ENCODE measurements at places on chromosomes 6 and 20. TPM values are rescaled to one million over a fixed set of nuclear protein-coding genes. Genes with fewer than 3 reads are reported as not detected.

DNA sequence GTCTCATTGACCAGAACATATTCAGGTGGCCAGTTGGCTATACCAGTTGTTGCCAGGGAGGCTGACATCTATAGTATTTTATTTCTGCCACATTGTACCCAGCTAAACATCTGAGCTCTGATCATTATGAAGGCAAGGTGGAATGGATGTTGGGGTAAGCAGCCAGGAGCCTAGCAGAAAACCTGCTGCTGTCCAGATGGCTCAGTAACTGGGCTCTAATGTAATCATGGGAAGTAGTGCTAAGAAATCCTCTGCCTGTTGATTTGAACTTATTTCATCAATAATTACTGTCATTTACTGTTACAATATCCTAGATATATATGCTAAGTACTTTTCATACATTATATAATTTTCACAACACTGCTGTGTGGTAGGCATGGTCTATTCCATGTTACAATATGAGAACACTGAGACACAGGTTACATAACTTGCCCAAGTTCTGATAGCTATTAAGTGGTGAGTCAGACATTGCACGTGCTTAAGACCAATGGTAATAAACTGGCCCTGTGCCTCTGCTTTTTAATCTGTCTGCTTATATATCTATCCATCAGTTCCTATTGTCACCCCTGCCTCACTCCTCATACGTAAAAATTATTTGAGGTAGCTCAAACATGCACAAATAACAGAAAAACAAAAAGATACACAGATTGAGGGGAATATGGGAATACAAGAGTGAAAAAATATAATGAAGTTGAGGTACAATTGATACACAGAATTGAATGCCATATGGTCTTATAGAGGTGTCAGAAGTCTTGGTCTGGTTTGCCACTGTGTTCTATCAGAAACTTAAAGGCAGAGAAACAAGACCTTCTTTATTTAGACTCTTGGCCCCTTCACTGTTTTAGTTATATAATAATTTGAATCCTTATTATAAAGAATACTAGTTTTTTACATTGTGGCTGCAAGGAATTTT, 25.2 kb downstream of the TBPL1 start:
- no peak overlapping the region for H3K27ac ChIP-seq
- H3K4me1 ChIP-seq = no peaks in the 10 kb centered on the region
- no peaks in the 10 kb centered on the region for H3K36me3 ChIP-seq
- H3K4me3 ChIP-seq = no peak overlapping the region
- no peak for DNase-seq

DNA sequence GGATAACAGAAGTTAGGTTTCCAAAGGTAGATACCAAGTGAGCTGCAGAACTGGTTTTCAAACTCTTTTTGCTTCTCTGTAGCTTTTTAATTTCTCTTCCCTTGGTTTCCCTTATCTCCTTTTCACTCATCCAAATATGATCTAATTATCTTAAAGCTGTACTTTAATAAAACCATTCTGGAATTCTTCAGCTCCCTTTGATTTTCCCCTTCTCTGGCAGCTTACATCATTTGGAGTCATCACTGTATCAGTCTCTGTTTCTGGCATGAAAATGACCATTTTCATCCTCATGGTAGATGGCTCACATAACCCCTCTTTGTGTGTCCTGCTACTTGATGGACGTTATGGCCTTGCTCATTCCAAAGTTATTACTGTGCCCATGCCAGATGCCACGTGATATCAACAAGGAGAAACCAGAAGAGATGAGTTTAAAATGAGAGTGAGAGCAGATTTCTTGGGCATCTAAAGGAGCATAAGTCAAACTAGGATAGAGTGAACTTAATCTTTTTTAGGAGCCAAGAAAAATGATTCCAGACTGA, 620.2 kb downstream of the QKI start:
- no peak overlapping the region for H3K4me3 ChIP-seq
- no peaks in the 10 kb centered on the region for H3K4me1 ChIP-seq
- H3K27ac ChIP-seq = no peak overlapping the region
- H3K36me3 ChIP-seq = no peaks in the 10 kb centered on the region
- DNase-seq = no peak

DNA sequence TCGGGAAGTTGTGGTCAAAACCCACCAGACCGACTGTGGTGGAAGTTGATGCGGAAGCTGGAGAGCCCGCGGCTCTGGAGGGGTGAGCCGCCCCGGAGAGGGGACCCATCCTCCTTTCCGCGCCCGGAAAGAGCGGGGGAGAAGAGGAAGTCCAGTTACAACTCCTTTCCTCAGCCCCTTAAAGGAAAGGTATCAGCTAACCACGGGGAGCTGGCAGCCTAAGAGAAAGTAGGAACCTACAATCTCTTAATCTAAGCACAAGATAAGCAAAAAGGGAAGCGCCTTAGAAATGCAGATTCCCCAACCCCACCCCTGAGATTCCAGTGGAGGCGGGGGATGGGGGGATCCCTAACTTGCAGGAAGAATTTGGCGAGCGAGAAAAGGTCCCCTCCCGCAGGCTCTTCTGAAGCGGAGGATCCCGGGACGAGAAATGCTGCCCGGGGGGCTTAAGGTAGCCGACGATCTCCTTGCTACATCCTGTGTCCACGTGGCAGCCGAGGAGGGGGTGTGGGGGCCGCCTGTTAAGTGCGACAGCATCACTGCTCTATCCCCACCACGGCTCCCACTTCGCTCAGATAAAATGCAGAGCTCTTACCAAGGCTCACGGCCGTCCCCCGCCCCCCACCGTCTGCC, 87.5 kb downstream of the ZFP64 start:
- no peak for DNase-seq
- no peaks in the 10 kb centered on the region for H3K27me3 ChIP-seq
- H3K36me3 ChIP-seq = no peaks in the 10 kb centered on the region
- H3K4me3 ChIP-seq = no peak overlapping the region
- no peak overlapping the region for H3K27ac ChIP-seq

DNA sequence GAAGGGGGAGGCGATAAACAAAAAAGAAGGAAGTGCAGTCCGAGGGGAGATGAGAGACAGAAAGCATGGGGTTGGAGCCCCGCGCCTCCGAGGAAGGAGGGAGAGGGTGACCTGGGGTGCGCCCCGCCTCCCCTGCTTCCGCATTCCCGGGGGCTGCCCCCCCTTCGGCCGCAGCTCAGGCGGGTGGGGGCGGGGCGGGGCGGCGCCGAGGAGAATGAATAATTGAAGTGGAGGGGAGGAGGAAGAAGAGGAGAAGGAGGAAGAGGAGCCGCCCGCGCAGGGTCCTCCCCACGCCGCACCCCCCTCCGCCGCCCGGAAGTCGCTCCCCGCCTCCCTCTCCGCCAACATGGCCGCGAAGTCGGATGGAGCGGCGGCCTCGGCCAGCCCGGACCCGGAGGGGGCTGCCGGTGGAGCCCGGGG, at the start of gene XKR7:
Gene XKR7 (plus strand): TSS at position 322 of the 420 bp plus-strand sequence. CDS start 25 bp downstream, at position 347.
- no peak within 1 kb of the TSS for H3K27ac ChIP-seq
- H3K4me3 ChIP-seq = no peak within 1 kb of the TSS
- H3K36me3 ChIP-seq = no peaks in the 10 kb centered on the region
- peaks cover 4% of the 10 kb centered on the region for H3K4me1 ChIP-seq
- DNase-seq = no peak
- H3K27me3 ChIP-seq = peaks cover 9% of the 10 kb centered on the region

Gene SPO11
- polyA plus RNA-seq = not detected

- no peak overlapping the region for H3K27ac ChIP-seq
- DNase-seq = no peak
- no peaks in the 10 kb centered on the region for H3K4me1 ChIP-seq
- H3K36me3 ChIP-seq = peaks cover 20% of the 10 kb centered on the region
- no peak overlapping the region for H3K4me3 ChIP-seq
Measured at GRCh38 chr6:136576821-136577220, 26.6 kb upstream of the MAP7 start.

Gene PLN
- 0.22 TPM for polyA plus RNA-seq

DNA sequence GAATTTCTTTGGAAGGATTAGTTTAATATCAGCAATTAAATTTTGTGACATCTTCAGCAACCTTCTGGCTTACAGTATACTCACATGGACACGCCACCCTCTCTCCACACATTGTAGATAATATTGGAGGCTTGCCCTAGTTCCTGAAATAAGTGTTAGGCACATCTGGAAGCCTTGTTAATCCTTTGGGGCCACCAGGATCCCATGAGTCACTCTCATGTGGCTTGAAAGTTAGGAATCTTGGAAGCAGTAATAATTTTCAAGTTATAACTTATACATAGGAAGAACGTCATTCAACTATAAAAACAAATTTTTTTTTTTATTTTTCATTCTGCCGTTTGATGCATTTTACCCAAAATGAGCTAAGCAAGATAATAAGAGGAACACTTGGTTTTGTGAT, 20.5 kb downstream of the LAMA4 start:
- H3K4me1 ChIP-seq = no peaks in the 10 kb centered on the region
- no peaks in the 10 kb centered on the region for H3K27me3 ChIP-seq
- no peaks in the 10 kb centered on the region for H3K36me3 ChIP-seq
- DNase-seq = no peak
- H3K27ac ChIP-seq = no peak overlapping the region

Gene SPATS1
- not detected for polyA plus RNA-seq

DNA sequence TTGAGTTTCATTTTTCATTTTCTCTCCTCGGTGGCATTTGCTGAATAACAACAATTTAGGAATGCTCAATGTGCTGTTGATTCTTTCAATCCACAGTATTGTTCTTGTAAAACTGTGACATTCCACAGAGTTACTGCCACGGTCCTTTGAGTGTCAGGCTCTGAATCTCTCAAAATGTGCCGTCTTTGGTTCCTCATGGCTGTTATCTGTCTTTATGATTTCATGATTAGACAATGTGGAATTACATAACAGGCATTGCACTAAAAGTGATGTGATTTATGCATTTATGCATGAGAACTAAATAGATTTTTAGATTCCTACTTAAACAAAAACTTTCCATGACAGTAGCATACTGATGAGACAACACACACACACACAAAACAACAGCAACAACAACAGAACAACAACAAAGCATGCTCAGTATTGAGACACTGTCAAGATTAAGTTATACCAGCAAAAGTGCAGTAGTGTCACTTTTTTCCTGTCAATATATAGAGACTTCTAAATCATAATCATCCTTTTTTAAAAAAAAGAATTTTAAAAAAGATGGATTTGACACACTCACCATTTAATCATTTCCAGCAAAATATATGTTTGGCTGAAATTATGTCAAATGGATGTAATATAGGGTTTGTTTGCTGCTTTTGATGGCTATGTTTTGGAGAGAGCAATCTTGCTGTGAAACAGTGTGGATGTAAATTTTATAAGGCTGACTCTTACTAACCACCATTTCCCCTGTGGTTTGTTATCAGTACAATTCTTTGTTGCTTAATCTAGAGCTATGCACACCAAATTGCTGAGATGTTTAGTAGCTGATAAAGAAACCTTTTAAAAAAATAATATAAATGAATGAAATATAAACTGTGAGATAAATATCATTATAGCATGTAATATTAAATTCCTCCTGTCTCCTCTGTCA, 88.1 kb downstream of the SNAP25 start:
- no peak for DNase-seq
- H3K27ac ChIP-seq = no peak overlapping the region
- H3K27me3 ChIP-seq = no peaks in the 10 kb centered on the region
- no peaks in the 10 kb centered on the region for H3K36me3 ChIP-seq

Gene PRSS35
- 0.16 TPM for polyA plus RNA-seq

Gene HTR1E
- not detected for polyA plus RNA-seq

Gene CGA
- polyA plus RNA-seq = not detected

Gene EFCAB8
- not detected for polyA plus RNA-seq

GRCh38 chr6:4640139-4640538, 136.1 kb upstream of the CDYL start:
- peaks cover 6% of the 10 kb centered on the region for H3K27me3 ChIP-seq
- H3K36me3 ChIP-seq = no peaks in the 10 kb centered on the region
- no peak overlapping the region for H3K4me3 ChIP-seq
- DNase-seq = no peak

- H3K4me1 ChIP-seq = no peaks in the 10 kb centered on the region
- DNase-seq = no peak
- H3K4me3 ChIP-seq = no peak overlapping the region
- no peaks in the 10 kb centered on the region for H3K36me3 ChIP-seq
Measured at GRCh38 chr20:17189976-17190695, 36.7 kb upstream of the PCSK2 start.

Gene SF3B5
- 178 TPM for polyA plus RNA-seq

- peaks cover 15% of the 10 kb centered on the region for H3K4me1 ChIP-seq
- H3K4me3 ChIP-seq = peak within 1 kb of the TSS; percentile 91
- DNase-seq = peak; percentile 83
- H3K36me3 ChIP-seq = no peaks in the 10 kb centered on the region
Measured at GRCh38 chr6:36196113-36196879, at the start of gene BRPF3. Gene BRPF3 (plus strand): TSS chr6:36196744. CDS start chr6:36200323, 3,579 bp downstream.

- no peaks in the 10 kb centered on the region for H3K27me3 ChIP-seq
- peaks cover 6% of the 10 kb centered on the region for H3K4me1 ChIP-seq
- no peak overlapping the region for H3K27ac ChIP-seq
- no peaks in the 10 kb centered on the region for H3K36me3 ChIP-seq
- H3K4me3 ChIP-seq = no peak overlapping the region
Measured at GRCh38 chr20:14470231-14470899, 133.0 kb upstream of the FLRT3 start.

Gene CLVS2
- polyA plus RNA-seq = not detected

Gene NKAPL
- polyA plus RNA-seq = 0.22 TPM

DNA sequence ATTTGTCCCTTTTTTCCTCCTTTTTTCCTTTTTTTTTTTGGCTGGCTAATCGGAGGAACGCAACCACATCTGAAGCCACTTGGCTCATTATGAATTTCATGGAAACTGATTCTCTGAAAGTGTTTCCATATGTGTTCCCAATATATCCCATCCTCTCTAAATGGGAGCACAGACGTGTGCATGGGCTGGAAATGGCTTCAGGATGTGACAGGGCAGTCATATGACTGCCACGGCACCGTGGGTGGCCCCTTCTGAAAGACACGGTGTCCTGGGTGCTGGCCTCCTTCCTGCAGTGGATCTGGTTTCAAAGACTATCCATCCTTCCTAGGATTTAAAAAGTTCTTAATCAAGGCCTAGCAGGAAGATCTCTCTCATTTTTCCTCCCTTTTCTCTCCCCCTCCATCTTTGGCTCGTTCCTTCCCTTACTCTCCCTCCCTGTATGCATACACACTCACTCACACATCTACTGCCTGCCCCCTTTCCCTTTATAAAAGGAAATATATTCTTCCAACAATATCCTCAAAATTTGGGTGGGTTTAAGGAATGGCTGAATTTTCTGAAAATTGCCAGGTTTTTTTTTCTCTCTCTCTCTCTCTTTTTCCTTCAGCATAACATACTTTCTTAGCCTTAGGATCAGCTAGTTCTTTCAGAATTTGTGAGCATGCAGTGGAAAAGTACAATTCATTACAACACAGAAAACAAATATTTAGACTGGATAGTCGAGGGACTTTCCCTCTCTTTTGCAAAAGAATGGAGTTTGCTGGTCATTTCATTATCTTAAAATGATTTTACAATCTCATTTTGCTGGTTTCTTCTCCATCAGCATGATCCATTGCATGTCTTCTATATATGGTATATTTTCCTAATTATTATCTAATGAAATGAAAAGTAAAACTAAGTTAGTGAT, 161.2 kb upstream of the SUPT3H start:
- H3K27ac ChIP-seq = no peak overlapping the region
- DNase-seq = no peak
- H3K27me3 ChIP-seq = no peaks in the 10 kb centered on the region
- no peaks in the 10 kb centered on the region for H3K36me3 ChIP-seq

Data from liver (tissue), 10 donors.